ENCODE measurements at places on chromosomes 2 and 18.

DNA sequence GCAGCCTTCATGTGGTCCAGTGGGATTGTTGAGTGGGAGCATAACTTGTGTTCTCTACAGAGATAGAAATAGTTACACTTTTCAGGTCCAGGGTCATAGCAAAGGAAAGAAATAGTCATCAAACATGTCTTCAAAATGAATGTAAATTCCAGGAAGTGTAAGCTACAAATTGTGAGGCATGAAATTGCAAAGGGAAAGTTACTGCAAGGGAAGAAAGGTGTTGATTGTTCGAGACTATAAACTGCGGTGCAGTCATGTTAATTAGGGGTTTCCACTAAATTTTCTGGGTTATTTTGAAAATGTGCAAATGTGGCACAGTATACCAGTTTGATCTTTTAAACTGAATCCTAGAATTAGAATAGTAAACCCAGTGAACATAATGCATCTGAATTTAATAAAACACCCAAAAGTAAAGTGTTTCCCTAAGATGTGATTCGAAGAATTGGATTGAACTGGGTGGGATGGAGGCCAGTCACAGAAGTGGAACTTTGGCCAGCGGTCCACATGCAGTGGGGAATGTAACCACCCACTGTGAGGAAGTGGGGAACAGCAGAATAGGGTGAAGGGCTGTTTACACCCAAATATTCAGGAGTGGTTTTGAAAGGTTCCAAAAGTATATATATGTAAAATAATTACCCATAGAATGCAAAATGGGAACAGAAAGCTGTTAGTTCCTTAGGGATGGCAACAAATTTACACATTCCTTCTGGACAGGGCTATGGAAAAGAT lies 126.5 kb upstream of the CCDC68 start:
- no peak overlapping the region for H3K4me3 ChIP-seq
- no peak for DNase-seq
- no peaks in the 10 kb centered on the region for H3K27me3 ChIP-seq
- H3K36me3 ChIP-seq, result no peaks in the 10 kb centered on the region

DNA sequence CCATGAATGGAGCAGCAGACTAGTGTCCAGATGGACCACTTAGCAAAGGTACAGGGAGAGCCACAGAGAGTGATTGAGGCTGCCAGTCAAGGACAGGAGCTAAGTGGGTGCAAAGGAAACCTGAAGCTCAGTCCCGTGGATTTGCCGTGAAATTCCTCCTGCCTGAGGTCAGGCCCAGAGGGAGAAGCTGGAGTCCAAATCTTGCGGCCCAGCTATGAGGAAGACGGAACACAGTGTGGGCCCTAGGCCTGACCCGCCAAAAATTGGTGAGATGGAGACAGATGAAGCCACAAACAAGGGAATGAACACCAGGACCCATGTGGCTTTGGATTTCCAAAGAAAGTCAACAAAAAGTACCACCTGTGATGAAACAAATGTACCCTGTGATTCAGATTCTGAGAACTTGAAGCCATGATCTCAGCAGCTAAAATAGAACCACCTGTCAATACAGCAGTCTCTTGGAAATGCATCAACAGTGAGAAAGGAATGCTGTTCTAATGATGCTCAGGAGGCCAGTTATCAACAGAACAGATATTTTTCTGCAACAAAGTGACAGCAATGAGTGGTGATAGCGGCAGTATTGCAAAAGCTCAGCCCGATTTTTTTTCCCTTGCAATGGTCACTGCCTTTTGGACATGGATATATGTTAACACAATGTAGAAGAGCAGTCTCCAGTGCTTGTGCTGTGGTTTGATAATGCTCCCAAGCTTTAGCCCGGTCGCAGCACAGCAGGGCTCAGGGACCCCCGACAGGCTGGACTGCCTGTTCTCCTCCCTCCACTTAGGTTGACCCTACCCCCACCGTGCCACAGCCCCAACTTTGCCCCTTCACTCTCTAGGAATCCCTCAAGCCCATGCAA lies 10.7 kb downstream of the COL6A3 start:
- H3K4me1 ChIP-seq, result no peaks in the 10 kb centered on the region
- no peaks in the 10 kb centered on the region for H3K36me3 ChIP-seq
- no peak overlapping the region for H3K4me3 ChIP-seq

DNA sequence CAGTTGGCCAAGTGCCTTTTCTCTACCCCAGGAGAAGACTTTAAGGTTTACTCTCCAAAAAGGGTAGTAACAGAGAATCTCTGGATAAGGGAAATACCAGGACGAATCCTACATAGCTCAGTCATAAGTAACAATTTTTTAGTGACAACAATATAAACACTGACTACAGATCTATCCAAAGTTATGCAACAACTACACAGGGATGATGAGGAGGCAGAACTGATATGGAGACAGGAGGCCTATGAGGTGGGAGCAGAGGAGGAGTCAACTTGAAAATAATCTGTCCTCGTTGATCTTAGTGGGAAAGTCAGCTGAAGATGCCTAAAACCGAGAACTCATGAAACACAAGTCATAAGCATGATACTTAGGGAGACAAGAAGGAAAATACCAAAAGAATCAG lies 40.2 kb downstream of the SLC35F5 start:
- DNase-seq, result no peak
- no peaks in the 10 kb centered on the region for H3K4me1 ChIP-seq
- H3K27ac ChIP-seq, result no peak overlapping the region
- H3K36me3 ChIP-seq, result peaks cover 10% of the 10 kb centered on the region

DNA sequence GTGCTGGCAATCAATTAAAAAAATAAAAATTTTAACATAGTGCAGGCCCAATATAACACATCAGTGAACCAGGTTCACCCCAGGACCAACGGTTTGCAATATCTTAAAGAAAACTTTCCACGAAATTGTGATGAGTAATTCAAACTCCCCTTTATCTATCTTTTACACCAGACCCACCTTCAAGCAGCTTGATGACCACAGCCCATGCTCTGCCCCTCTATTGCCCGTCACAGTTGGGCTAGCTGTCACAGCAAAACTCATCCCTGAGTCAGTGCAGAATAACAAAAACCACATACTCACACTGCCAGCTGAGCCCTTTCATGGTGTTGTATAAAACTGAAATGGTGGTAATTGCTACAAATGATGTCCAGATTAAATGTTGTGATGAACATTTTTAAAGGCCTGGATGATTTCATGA lies 112.5 kb upstream of the CREB1 start:
- no peaks in the 10 kb centered on the region for H3K36me3 ChIP-seq
- no peak for DNase-seq
- no peak overlapping the region for H3K4me3 ChIP-seq

DNA sequence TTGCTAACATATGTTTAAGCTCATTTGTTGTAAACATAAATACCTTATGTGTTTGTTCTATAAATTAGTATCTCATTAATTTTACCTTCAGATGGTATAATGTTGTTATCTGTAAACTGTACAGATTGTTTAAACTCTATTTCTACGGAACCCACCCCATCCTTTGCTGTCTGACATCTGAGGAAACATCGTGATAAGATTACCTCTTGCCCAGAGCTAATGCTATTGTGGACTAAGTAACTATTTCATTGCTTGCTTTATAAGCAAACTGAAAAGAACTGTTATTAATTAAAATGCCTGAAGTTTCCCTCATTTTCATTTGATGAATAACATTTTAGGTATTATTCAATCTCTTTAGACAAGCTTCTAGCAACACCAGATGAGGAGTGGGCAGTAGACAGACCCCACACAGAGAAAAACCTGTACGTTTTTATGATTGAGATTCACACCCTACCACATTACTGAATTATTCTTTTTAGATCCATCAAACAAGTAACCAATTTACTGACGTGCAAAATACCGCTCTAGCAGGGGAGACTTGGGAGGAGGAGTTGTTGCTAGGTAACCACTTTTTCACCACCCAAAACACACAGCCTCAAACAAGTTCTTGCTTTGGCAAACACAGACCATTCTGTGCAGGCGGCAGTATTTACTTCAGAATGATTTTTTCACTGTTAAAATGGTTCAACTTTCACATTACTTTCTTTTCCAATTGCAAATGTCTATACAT lies 1.9 kb upstream of the SYT4 start:
- peaks cover 3% of the 10 kb centered on the region for H3K27me3 ChIP-seq
- no peaks in the 10 kb centered on the region for H3K36me3 ChIP-seq
- no peaks in the 10 kb centered on the region for H3K4me1 ChIP-seq

DNA sequence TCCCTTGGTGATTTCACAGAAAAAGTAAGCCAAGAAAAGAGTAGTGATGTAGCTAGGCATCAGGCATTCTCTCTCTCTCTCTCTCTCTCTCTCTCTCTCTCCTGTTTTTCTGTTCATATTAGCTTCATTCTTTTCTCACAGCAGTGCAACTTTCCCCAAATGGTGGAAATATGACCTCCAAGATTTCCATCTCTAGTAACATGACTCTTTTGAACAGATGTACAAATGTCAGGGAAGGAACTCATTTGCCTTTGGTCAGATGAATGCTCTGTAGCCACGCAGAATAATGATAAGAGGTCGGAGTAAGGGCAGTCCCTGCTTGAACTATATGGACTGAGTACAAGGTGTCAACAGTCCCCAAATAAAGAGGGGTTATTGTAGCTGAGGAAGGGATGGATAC lies 316.2 kb downstream of the GALNT13 start:
- H3K27me3 ChIP-seq, result no peaks in the 10 kb centered on the region
- no peaks in the 10 kb centered on the region for H3K4me1 ChIP-seq
- no peaks in the 10 kb centered on the region for H3K36me3 ChIP-seq
- no peak overlapping the region for H3K27ac ChIP-seq

DNA sequence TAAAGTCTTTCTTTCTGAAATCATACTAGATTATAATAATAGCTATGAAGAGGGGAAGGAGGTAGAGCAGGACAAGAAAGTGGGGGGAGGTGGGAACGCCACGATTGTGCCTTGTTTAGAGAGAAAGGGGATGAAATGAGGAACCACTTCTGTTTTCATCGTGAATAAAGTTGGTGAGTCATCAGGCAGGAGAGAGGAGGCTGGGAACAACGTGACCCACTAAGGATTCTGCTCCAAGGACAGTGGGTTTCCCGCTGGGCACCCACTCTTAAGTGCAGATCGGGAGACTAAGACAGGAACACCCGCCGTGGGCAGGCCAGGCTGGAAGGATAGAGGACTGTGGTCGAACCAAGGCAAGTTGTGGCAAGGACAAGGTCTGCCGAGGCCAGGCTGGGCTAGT lies 158.2 kb downstream of the L3MBTL4 start:
- H3K4me3 ChIP-seq, result no peak overlapping the region
- DNase-seq, result no peak

- H3K27ac ChIP-seq, result peak within 1 kb of the TSS; percentile 95
- H3K27me3 ChIP-seq, result no peaks in the 10 kb centered on the region
- peak within 1 kb of the TSS; percentile 96 for H3K4me3 ChIP-seq
- peaks cover 25% of the 10 kb centered on the region for H3K4me1 ChIP-seq
- DNase-seq, result peak; percentile 84
Observed at GRCh38 chr18:12702221-12703095, at the start of the genes CEP76 and PSMG2. TSS of gene CEP76 (minus strand) at chr18:12702723. CDS start at chr18:12702548, 175 bp downstream. TSS of gene PSMG2 (plus strand) at chr18:12703042. CDS start at chr18:12703108, 66 bp downstream.

- H3K4me1 ChIP-seq, result no peaks in the 10 kb centered on the region
- no peaks in the 10 kb centered on the region for H3K36me3 ChIP-seq
- H3K27me3 ChIP-seq, result no peaks in the 10 kb centered on the region
Observed at GRCh38 chr2:37877457-37878315, 47.4 kb upstream of the RMDN2 start.

GRCh38 chr18:35588995-35589394 lies 7.5 kb downstream of the GALNT1 start:
- peak; percentile 9 for DNase-seq
- H3K4me3 ChIP-seq, result no peak overlapping the region
- H3K27ac ChIP-seq, result no peak overlapping the region
- no peaks in the 10 kb centered on the region for H3K36me3 ChIP-seq
- H3K4me1 ChIP-seq, result no peaks in the 10 kb centered on the region

DNA sequence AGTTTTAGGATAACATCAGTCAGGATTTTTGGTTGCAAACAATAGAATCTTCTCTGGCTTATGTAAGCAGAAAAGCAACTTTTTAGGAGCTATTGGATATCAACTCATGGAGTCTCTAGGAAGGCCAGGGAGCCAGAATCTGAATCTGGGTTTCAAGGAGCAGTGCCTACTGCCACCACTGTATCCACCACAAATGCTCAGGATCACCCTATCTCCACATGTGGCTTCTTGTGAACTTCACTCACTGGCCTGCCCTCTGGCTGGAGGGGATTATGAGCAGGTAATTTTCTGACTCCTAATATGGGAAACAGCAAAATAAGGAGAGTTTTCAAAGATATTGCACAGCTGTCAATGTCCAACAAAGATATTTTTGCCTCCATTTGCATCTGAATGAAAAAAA lies 142.9 kb downstream of the PKP4 start:
- no peaks in the 10 kb centered on the region for H3K4me1 ChIP-seq
- H3K4me3 ChIP-seq, result no peak overlapping the region
- H3K27me3 ChIP-seq, result no peaks in the 10 kb centered on the region
- no peak for DNase-seq

GRCh38 chr2:100755441-100755840 lies 64.5 kb upstream of the NPAS2 start:
- H3K4me3 ChIP-seq, result no peak overlapping the region
- H3K27ac ChIP-seq, result no peak overlapping the region
- H3K4me1 ChIP-seq, result no peaks in the 10 kb centered on the region
- no peak for DNase-seq
- H3K36me3 ChIP-seq, result no peaks in the 10 kb centered on the region
- H3K27me3 ChIP-seq, result no peaks in the 10 kb centered on the region

- no peak overlapping the region for H3K4me3 ChIP-seq
- no peaks in the 10 kb centered on the region for H3K27me3 ChIP-seq
- peaks cover 16% of the 10 kb centered on the region for H3K4me1 ChIP-seq
- no peak overlapping the region for H3K27ac ChIP-seq
Observed at GRCh38 chr2:190470256-190470826, 62.2 kb downstream of the MFSD6 start.

- H3K4me1 ChIP-seq, result peaks cover 11% of the 10 kb centered on the region
- DNase-seq, result no peak
- H3K36me3 ChIP-seq, result no peaks in the 10 kb centered on the region
- no peak overlapping the region for H3K4me3 ChIP-seq
- no peaks in the 10 kb centered on the region for H3K27me3 ChIP-seq
Observed at GRCh38 chr18:58581265-58581664, 47.6 kb downstream of the ALPK2 start.

DNA sequence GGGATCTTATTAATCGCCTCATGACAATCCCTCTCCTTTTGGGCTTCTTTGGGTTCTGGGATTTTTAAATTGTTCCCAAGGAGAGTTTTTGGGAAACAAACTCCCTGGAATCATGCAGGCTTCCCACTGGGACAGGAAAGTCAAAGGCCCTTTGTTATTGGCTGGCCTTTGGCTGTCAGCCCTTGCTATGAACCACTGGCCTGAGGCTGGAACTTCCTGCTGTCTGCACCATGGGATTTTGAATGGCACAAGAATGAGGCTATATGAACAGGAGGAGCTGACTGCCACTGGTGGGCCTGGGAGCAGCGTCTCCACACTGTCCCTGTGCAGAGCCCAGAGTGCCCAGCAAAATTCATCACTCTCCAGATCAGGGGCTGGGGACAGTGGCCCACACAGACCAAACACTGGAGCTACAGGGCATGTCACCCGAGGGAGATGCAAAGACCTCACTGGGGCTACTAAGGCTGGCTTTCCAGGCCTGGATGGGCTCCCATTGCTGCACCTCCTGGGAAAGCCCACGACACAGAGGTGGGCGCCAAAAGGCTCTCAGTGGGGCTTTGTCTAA lies 35.7 kb downstream of the STEAP3 start:
- no peak overlapping the region for H3K4me3 ChIP-seq
- H3K27ac ChIP-seq, result no peak overlapping the region
- H3K27me3 ChIP-seq, result no peaks in the 10 kb centered on the region
